Left renal cortex interstitium (tissue), 4 donors: ENCODE measurements at places on chromosomes 1 and 21.

GRCh38 chr1:226882187-226882586, 11.8 kb downstream of the PSEN2 start:
- no peak for DNase-seq

- DNase-seq: no peak
Measured at GRCh38 chr1:20575541-20576336, 13.2 kb upstream of the CDA start.

GRCh38 chr1:212254853-212255363, 30.3 kb upstream of the PPP2R5A start:
- DNase-seq: no peak

GRCh38 chr1:33758698-33759097, 105.2 kb upstream of the HMGB4 start:
- no peak for DNase-seq

GRCh38 chr1:74161497-74161896, 36.5 kb downstream of the LRRIQ3 start:
- DNase-seq: no peak

- DNase-seq: no peak
Measured at GRCh38 chr1:153430166-153430553, 13.8 kb downstream of the S100A7A start.

DNA sequence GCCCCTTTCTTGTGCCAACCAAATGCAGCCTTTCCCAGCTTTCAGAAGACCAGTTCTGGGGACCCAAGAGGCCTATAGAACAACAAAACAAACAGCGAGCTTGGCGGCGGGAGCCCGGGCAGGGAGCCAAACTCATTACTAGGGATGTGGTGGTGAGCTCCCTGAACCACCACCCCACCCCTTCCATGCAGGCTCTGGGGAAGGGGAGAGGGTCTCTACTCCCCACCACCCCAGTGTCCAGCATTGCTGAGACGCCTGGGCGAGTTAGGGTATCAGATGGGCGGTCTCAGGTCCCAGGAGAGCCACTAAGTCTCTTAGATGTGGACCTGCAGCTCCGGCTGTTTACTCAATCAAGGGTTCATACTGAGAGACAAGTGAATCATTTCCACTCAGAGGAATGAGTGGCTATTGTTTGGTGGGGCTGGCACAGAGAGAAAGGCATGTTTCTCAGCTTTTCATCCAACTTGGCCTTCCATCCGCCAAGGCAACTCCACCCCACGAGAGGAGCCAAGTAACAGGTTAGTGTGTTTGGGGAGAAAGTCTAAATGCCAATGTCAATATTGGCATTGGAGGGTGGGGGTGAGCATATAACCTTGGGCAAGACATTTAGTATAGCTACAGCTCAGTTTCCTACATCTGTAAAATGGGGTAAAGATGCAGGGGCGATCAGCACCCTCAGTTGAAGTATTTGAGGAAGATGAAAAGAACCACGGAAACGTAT, 40.9 kb downstream of the PLXNA2 start:
- DNase-seq: no peak

GRCh38 chr1:177210071-177210470, 39.3 kb downstream of the BRINP2 start:
- no peak for DNase-seq

DNA sequence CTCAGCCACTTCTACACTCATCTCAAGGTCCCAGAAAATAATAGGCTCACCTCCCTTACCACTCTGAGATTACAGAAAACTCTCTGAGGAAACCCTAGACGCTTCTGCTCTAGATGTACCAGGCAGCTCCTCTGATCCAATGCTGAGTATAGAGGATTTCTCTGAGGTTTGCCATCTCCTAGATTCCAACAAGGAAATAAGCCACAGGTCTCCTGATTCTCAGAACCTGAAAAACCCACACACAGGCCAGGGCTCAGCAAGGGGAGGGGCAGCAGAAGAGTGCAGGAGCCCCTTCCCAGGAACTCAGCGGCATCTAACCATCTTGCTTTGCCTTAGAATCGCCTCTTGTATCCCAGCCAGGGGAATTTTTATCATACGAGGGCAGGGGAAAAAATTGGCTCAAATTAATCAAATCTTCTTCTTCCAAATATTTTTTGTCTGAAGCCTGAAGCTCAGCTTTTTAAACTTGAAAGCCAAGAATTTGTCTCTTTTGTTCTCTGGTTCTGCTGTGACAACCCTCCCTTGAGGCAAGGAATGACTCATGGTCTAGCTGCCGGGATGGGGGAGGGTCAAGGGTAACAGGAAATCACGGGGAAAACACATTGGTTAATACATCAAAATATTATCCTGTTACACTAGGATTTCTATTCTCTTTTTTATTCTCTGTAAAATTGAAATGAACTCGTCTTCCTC, 30.8 kb downstream of the GORAB start:
- DNase-seq: peak; percentile 17
